ENCODE measurements at places on chromosomes 3 and 15.

GRCh38 chr3:157081626-157082210 lies 78.2 kb downstream of the CCNL1 start:
- no peak for DNase-seq

DNA sequence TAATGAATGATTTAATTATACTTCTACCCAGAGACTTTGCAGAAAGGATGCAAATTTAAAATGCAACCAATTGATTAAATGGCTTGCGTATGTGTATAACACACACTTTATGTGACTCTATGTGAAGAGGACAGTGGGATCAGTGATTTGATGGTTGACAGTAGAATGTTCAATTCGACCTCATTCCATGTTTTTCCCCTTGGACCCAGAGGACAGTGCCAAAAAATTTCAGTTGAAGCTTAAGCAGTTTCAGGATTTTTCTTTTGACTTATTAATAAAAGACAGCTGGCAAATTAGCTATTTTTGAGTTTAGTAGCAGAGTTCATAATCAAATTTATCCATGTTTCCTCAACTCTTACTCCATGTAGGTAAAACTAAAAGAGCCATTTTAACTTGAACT lies 742.4 kb upstream of the NR2F2 start:
- DNase-seq, result peak; percentile 59

GRCh38 chr3:23761440-23761896 lies 44.3 kb upstream of the UBE2E1 start:
- no peak for DNase-seq

DNA sequence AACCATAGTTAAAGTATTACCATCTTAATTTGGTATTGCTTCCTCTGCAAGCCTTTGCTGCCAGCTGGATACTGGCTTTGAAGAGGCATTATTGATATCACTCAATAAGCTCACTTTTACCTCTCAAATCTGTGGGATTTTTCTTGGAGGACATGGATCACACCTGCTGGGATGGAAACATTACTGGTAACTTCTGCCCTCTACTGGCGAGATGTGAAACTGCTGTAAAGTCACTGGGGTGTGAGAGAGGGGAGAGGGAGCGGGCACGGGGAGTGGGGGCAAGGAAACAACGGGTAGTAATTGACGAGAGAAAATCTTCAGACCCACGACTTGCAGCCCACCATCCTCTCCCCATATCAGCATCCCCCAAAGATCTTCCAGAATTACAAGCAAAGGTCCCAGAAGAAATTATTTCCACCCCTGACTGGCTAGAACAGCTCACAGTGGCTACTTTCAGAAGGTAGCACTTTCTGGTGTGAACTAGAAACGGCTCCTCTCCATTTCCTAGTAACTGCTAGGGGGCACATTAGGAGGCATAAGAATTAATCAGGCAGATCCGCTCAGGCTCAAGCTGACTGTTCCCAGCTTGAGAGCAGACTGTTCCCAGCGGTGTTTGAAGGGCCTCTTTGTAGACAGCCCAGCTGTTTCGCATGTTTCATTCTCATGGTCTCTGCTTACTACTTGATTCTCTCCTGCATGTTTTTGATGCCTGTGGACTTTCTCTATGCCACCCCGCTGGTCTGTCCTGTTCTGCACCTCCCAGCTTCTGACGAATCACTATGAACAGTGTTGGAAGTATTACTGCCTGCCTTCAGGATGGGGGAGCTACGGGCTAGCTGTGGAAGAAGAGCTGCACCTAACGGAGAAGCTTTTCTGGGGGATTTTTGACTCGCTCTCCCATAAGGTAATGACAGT lies 230.4 kb upstream of the CHRM5 start:
- DNase-seq, result no peak

- peak; percentile 81 for DNase-seq
Observed at GRCh38 chr3:99957151-99957796, 139.6 kb downstream of the CMSS1 start.

DNA sequence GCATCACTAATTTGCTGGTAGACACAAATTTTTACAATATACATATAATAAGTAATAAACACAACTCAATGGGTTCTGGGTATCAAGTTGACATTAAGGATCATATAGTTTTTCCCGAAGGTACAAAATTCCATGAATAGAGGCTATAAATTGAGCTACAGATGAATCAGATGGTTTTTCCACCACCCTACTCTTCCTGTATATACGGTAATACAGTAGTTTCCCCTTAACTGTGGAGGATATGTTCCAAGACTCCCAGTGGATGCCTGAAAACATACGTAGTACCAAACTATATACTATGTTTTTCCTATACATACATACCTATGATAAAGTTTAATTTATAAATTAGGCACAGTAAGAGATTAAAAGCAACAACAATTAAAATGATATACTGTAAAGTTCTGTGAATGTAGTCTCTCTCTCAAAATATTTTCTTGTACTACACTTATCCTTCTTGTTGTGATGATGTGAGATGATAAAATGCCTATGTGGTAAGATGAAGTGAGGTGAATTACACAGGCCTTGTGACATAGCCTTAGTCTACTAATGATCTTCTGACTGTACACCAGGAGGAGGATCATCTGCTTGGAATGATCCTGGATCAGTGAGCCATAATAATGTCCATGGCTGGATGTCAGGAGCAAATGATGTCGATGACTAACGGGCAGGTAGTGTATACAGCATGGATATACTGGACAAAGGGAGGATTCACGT lies 116.7 kb downstream of the NR1I2 start:
- no peak for DNase-seq

- no peak for DNase-seq
Observed at GRCh38 chr3:123314359-123315270, 112.9 kb downstream of the SEC22A start.

DNA sequence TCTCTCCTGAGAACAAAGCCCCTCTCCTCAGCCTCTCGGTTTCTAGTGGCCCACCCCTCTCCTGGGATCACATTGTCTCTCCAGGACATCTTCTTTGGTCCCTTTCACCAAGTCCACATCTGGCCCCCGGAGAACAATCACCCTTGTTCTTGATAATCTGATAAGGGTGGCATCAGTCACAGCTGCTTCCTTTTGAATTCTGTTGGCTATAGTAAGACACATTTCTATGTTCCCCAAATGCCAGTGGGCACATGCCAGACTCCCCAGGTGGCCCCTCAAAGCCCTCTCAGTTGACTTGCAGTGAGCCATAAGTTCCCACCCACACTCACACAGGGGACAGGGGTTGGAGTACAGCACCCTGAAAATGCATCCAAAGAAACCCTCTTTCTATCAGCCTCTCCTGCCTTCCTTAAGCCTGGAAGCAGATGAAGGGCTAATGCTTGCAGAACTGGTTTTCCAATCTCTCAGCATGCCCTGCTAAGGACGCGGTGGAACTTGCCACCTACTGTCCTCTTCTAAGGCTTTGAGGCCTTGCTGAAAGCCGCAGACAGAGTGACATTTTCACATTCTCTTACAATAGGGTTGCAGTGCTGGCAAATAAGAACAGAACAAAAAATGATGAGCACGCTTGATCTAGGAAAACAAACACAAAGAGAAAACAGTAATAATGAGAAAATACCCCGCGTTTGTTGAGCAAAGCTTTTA lies 101.3 kb upstream of the SLCO3A1 start:
- DNase-seq, result no peak

GRCh38 chr15:60343221-60343970 lies 54.4 kb downstream of the ANXA2 start:
- DNase-seq, result no peak

GRCh38 chr3:172707030-172707429 lies 3.8 kb downstream of the NCEH1 start:
- DNase-seq, result no peak

GRCh38 chr3:160829486-160830009 lies 73.5 kb downstream of the PPM1L start:
- no peak for DNase-seq

DNA sequence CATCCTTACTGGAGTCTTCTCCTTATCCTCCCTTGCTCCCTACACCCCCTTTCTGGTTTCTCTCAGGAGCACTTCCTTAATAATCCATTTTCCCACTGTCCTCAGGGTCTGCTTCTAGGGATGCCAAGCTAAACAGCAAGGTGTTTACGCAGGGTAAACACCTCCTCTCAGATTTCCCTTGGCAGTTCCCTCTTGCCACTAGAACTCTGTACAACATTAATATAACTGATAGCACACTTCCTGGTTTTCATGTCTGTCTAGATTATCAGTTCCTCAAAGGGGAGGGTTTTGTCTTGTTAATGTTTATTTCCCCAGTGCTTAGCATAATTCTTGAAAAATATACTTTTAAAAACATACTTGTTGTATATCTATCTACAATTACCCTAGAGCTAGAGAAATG lies 118.0 kb upstream of the SLC24A5 start:
- no peak for DNase-seq

DNA sequence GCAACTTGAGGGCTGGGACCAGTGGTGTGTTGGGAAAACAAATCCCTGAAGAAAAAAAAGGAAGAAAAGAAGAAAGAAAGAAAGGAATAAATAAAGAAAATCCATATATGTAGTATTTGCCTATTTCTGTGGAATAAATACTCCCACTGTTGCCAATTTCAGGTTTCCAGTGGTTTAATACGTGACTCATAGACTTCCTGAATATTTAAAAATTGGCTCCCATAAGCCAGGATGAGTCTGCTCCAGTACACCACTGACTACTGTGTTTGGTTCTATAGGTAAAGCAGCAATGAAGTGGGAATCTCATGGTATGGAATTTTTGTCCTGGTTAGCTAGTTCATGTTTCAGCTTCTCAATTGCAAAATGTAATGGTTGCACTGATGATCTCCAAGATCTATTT lies 31.6 kb downstream of the PYDC2 start:
- DNase-seq, result no peak

DNA sequence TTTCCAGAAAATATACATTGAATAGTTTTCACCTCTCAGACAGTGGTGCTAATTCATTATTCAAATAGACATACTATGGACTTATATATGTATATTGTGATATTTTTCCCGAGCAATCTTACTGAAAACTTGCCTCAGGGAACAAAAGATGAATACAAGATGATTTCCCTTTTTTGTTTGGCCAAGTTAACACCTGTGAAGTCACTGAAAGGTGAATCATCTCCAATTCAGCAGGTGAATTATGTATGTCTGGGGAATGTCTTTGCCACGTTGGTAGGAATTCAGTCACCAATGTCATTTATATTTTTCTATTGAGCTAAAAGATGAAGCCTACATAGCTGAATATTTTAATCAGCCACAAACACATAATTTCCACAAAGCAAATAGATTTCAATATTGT lies 88.2 kb downstream of the GPR156 start:
- no peak for DNase-seq

GRCh38 chr15:81337713-81338157 lies 13.8 kb upstream of the STARD5 start:
- DNase-seq, result peak; percentile 32

- no peak for DNase-seq
Observed at GRCh38 chr15:101488300-101489164, 975 bp downstream of the PCSK6 start.

GRCh38 chr3:116037954-116038911 lies 407.1 kb downstream of the LSAMP start:
- no peak for DNase-seq

- no peak for DNase-seq
Observed at GRCh38 chr15:35565901-35566300, 19.9 kb upstream of the DPH6 start.

DNA sequence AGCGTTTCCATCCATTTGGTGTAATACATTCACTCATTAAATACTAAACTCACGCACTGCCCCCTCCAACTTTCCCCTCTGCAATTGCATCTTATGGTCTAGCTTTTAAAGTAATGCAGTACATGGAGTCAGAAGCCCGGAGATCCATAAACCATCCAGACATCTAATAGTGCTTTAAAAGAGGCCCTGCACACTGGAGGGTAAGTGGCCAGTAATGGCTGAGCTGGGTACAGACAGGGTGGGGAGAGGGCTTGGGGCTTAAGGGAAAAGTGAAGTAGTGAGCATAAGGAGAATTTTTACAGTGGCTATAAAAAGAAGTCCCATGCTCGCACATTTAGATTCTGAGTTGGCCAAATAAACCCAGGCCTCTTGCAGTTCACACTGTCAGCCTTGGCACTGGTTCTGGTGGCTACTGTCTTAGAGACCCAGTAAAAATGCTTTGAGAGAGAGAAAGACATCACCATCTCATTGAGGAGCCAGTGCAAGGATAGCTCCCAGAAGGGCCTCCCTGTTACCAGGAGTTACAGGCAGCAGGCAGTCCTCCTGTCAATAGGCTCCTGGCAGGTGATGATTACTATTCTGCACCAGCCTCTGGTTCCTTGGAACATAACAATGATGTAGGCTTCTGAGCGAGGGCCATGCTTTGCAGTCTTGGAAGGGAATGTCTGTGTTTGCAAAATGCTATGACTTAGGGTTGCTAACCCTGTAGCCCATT lies 112.6 kb upstream of the NEO1 start:
- DNase-seq, result no peak

DNA sequence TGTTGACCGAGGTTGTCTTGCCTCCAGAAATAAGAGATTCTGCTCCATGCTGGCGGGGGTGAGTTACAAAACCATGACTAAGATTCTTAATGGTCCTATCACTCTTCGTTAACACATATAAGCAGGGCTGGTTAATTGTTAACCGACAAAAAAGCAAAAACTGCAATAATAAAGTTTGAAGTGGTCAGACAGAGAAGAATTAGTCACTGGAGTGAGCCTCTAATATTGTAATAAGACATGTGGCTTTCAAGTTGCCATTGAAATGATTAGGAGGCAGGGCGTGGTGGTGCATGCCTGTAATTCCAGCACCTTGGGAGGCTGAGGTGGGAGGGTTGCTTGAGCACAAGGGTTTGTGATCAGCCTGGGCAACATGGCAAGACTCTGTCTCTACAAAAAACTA lies 78.4 kb upstream of the NR2F2 start:
- no peak for DNase-seq

- DNase-seq, result no peak
Observed at GRCh38 chr3:69699183-69699582, 40.1 kb upstream of the MITF start.

GRCh38 chr15:96276438-96277210 lies 53.9 kb upstream of the NR2F2 start:
- DNase-seq, result peak; percentile 72

Data from skin of body (tissue), 3 donors.